ENCODE measurements at places on chromosomes 4 and X.

DNA sequence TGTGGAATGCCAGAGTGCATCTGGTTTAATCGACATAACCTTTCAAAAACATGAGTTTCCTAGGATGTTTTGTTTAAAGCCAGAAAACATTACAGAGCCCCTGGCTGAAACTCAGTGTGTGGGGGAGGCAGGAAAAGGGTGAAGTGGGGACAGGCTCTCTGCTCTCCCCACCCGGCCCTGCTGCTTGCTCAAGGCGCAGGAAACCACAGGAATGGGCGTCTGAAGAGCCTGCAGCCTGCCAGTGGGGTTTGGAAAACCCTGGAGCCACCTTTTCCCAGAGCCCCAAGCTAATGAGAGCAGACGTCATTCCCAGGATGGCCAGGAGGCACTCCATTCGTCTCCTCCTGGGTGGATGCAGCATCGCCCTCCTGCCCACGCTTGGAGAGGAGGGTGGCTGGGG lies 240.6 kb downstream of the AFAP1 start:
- no peak for DNase-seq

GRCh38 chr4:185532795-185533324 lies 2.4 kb downstream of the PDLIM3 start:
- DNase-seq, result no peak

DNA sequence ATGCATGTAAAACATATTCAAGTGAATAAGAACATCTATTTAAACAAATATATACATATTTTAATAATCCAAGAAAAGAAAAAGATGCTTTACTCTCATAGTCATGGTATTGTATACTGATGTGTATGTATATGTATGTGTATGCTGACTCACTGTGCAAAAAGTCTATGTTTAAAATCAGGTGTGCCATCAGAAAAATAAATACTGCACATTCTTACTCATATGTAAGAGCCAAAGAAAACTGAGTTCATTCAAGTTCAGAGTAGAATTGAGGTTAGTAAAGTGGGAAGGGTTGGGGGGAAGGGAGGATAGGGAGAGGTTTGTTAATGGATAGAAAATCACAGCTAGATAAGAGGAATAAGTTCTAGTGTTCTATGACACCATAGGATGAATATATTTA lies 403.9 kb upstream of the SMIM31 start:
- no peak for DNase-seq

- DNase-seq, result no peak
Measured at GRCh38 chr4:23060776-23061175, 368.0 kb downstream of the GBA3 start.

GRCh38 chrX:43500246-43500645 lies 155.9 kb upstream of the MAOA start:
- no peak for DNase-seq

- no peak for DNase-seq
Measured at GRCh38 chr4:101031971-101032370, 315.4 kb downstream of the PPP3CA start.

DNA sequence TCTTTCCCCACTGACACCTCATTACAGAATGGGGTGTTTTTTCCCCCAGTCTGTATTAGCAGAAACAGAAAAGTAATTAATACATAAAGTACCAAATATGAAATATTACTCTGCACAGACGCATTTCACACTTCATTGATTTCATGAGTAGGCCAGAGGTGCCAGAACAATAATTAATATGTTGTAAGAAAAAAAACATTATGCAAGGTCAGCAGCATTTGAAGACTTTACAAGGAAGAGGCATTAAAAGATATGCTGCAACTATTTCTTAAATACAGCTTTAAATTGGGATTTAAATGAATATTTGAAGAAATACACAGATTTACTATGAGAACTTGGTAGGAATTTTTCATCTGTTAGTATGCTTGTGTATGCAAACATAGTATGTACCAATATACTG lies 37.7 kb downstream of the NAA11 start:
- DNase-seq, result no peak

- DNase-seq, result no peak
Measured at GRCh38 chr4:187444061-187444460, 551.5 kb upstream of the ZFP42 start.

GRCh38 chr4:21991050-21991449 lies 42.5 kb upstream of the KCNIP4 start:
- no peak for DNase-seq

DNA sequence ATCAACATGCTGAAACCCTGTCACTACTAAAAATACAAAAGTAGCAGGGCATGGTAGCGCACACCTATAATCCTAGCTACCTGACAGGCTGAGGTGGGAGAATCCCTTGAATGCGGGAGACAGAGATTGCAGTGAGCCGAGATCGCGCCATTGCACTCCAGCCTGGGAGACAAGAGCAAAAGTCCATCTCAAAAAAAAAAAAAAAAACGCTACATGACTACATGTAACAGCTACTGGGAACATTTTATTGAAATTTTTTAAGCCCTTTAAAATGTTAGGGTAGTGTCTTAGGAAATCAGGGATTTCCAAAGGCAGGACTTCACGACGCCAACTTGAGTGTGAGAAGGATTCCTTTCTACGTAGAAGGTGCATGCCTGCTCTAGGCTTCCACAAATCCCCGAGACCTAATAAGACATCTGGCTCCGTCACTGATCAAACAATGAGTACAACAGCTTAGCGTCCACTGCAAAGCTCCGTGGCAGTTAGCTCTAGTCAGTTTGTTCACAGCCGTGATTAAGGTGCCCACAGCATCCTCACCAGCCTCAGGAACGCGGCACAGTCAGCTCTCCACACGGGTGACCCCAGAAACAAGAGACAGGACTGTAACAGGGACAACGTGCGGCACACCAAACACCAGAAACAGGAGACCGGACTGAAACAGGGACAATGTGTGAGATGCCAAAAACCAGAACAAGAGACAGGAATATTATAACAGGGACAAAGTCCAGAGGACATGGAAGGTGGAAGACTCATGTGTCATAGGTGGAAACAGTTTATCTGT lies 33.7 kb downstream of the DHRSX start:
- no peak for DNase-seq

- DNase-seq, result no peak
Measured at GRCh38 chr4:25377572-25378436, 741 bp downstream of the ANAPC4 start.

GRCh38 chrX:47168495-47169073 lies 23.6 kb downstream of the RBM10 start:
- no peak for DNase-seq

DNA sequence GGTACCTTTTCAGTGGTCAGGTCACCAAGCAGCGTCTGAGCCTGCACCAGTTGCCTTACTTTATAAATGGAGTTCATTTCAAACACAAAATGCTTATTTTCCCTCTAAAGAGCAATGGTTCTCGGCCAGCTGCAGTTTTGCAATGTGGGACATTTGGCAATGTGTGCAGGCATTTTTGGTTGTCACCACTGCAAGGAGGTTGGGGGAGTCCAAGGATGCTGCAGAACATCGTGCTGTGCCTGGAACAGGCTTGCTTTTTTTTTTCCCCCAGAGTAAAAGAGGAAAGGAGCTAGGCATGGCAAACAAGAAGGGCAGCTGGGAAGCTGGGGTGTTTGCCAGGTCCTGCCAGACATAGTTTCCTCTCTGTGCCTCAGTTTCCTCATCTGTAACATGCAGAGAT lies 115.6 kb downstream of the GPR143 start:
- DNase-seq, result no peak

- DNase-seq, result no peak
Measured at GRCh38 chr4:156493858-156494257, 477.7 kb downstream of the PDGFC start.

GRCh38 chrX:67094061-67094460 lies 449.8 kb upstream of the AR start:
- DNase-seq, result no peak

GRCh38 chr4:130186931-130187330 lies 1091.0 kb downstream of the C4orf33 start:
- no peak for DNase-seq

DNA sequence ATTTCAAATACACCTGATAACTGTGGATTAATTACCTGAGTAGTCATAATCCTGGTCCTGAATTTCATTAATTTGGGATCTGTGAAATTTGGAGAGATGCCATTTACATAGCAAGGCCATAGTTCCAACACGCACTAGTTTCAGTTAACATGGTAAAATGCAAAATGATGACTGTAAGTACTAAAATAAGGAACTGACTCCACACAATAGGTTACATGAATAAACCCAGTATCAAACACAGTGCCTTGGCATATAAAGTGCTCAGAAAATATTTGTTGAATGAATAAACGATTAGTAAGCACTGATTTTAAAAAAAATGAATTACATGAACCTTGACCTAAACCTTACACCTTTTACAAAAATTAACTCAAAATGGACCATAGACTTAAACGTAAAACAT lies 9.0 kb downstream of the FBXO8 start:
- no peak for DNase-seq

DNA sequence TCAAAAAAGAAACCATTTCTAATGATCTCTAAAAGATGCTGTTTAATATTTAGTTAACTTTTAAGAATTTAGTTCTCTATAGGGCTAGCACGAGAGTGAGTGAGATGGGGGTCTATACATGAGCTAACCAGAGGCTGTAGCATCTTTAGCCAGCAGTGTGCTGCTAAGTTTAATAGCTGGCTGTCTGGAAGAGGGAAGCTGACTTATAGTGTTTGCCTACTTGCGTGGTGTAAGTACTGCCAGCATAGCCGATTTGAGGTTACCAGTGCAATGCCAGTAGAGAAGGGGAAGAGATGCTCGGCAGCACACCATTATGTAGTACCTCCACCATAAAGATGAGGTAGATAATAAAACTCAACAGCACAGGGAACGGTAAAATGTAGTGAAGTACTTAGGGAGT lies 47.1 kb upstream of the TMEM131L start:
- no peak for DNase-seq

GRCh38 chr4:91198951-91199350 lies 1071.8 kb downstream of the CCSER1 start:
- no peak for DNase-seq

GRCh38 chrX:39975101-39975925 lies 122.4 kb downstream of the BCOR start:
- no peak for DNase-seq

DNA sequence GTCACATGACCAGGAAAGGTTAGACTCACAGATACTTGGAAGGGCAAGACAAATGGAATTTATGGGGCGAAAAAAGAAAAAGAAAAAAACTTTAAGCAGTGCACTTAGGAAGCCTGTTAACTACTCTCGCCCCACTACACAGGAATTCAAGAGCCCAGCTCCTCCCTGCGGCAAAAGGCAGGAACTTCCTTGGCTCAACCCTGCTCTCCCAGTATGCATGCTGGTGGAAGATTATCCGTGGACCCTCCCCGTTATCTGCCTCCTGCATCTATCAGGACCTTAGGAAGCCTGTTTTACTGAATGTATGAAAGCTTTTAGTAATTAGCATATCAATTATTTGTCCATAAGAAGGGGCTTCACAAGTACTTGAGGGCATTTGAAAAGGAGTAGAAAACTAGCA lies 40.1 kb upstream of the RPA4 start:
- no peak for DNase-seq

DNA sequence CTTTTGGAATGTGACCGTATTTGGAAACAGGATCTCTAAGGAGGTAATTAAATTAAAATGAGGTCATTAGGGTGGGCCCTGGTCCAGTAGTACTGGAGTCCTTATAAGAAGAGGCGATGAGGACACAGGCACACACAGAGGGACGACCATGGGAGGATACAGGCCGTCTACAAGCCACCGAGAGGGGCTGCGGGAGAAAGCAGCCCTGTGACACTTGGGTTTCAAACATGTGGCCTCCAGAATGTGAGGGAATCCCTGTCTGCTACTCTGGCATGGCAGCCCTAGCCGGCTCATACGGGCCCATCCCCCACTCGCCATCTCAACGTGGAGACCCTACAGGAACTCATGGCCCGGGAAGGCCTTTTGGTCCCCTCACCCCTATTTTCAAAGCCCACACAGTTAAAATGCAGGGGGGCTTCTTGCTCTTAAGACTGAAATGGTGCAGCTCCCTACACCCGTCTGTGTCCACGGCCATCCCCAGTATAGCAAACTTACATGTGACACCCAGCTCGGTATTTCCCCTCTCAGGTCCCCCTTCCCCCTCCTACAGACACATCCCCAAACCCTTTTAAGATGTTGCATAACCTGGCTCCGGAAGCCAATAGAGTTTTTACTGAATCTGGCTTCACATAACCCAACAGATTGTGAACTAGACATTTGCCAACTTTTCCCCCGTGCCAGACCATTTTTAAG lies 124.1 kb upstream of the TBL1X start:
- DNase-seq, result no peak

GRCh38 chr4:6752486-6752829 lies 30.1 kb upstream of the KIAA0232 start:
- no peak for DNase-seq

DNA sequence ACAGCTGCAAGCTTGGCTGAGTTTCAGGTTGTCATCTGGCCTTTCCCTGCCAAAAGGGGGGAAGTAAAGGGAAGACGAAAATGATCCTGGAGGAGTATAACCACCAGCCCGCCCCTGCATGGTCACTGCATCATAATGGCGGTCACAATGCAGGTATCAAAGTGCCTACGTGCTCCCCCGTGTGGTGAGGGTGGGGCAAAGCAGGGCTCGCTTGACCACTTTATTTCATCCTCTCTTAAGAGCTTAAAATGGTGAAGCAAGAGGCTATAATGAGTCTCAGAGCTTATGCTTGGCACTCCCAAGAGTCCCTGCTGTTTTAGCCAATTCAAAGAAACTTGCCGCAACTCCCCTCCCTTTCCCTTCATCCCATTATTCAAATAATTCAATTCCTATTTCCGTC lies 105.6 kb downstream of the APOOL start:
- DNase-seq, result no peak

GRCh38 chr4:158826057-158826456 lies 57.2 kb downstream of the FNIP2 start:
- DNase-seq, result no peak

- DNase-seq, result no peak
Measured at GRCh38 chr4:141587897-141588296, 48.5 kb upstream of the IL15 start.

DNA sequence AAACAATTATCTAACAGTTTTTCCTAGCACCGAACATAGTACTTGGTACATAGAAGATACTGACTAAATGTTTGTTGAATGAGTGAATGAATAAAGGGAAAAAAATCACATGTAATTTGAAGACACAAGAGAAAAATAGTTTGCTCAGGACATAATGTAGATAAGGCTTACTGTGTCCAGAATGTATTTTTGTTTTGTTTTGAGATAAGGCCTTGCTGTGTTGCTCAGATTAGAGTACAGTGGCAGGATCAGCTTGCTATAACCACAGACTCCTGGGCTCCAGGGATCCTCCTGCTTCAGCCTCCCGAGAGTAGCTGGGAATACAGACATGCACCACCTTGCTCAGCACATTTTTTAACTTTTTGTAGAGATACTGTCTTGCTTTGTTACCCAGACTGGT lies 6.5 kb downstream of the FAM199X start:
- no peak for DNase-seq

GRCh38 chr4:94621491-94622080 lies 136.2 kb upstream of the BMPR1B start:
- DNase-seq, result peak; percentile 16

DNA sequence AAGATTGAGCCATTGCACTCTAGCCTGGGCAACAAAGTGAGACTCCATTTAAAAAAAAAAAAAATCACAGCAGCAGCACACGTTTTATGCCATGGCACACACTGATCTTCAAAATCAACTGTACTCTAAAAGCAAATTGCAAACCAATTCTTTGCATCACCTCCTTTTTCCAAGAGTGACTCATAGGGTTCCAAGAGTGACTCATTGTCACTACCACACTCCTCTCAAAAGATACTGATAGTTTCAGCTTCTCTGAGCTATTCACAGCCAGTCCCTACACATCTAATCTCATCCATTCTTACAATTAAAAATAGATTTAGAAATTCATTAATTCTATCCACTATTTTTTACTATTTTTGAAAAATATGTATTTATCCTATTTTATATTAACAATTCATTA lies 1494.9 kb upstream of the AGA start:
- no peak for DNase-seq

All from hematopoietic multipotent progenitor cell treated with erythropoietin and hydrocortisone succinate and interleukin-3 and kit ligand, for 17 days (in vitro differentiated cells).